ENCODE measurements at places on chromosomes 7 and 10.

- DNase-seq = no peak
These were observed 20.5 kb upstream of the ASB15 start for GRCh38 chr7:123581162-123581459.

- no peak for DNase-seq
These were observed 64.6 kb downstream of the PDE1C start for GRCh38 chr7:32005577-32005976.

- no peak for DNase-seq
These were observed 1148.0 kb upstream of the CELF2 start for GRCh38 chr10:9869606-9870176.

GRCh38 chr10:47025540-47026300 is 114.5 kb downstream of the PTPN20 start:
- DNase-seq = no peak

- DNase-seq = no peak
These were observed 126.2 kb downstream of the MICU1 start for GRCh38 chr10:72499701-72500100.

All from common myeloid progenitor, CD34-positive (primary cell).